ENCODE measurements at places on chromosomes 13 and 19. TPM values are rescaled to one million over a fixed set of nuclear protein-coding genes. Genes with fewer than 3 reads are reported as not detected.

GIPR gene
- 6.1 TPM for total RNA-seq

ZNF841 gene
- 48.0 TPM for total RNA-seq

HSD11B1L gene
- total RNA-seq = 4.8 TPM

IGFLR1 gene
- 124 TPM for total RNA-seq

KCNC3 gene
- total RNA-seq = 1.7 TPM

GRCh38 chr19:10686661-10687517 is 14.3 kb upstream of the QTRT1 start:
- no peak for DNase-seq

DNA sequence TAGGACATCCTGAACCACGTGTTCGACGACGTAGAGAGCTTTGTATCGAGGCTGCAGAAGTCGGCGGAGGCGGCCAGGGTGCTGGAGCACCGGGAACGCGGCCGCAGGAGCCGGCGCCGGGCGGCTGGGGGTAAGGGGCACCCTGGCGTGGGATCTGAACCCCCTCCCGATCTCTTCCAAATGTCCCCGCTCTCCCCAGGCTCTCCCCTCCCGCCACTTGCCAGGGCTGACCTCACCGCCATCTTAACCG is 6.0 kb downstream of the EPS8L1 start:
- DNase-seq = no peak

- DNase-seq = no peak
Observed at GRCh38 chr19:1566392-1567115, 1.6 kb downstream of the MEX3D start.

DNA sequence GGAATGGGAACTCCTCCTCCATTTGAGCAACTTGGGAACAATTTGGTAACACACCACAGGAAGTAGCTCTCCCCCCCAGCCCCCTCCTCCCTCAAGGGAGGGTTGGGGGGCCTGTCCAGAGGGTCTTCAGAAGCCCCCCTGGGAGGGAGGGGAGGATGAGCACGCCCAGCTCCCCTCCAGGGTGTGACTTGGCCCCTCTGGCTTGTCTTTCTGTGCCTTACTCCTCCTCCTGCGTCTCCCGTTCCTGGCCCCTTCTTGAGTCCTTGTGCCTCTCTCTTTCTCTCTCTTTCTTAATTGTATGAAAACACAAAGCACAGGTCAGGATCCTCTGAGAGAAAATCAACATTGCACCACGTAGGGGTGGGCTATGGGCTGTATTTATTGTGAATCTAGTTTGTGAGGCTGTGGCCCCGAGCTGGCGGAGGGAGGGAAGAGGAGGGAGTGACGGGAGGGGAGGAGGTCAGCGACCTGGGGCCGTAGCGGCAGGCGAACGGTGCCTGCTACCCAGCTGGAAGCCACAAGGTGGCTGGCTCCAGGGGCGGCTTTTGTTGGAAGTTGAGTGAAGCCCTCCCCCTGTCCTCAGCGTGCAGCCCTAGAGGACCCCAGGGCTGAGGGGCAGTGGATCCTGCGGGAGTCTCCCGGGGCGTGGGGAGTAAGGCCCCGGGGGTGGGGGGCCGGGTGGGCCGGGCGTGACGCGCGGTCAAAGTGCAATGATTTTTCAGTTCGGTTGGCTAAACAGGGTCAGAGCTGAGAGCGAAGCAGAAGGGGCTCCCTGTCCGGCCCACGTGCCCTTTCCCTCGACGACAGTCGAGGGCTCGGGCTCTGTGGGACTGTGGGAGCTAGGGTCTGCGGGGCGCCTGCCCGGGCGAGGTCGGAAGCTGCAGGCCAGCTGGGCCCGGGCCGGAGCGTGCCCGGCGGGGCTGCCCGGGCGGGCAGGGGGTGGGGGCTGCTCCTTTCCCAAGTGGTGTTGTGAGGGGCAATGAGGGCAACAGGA is 6.4 kb downstream of the LYL1 start:
- no peak for DNase-seq

DNA sequence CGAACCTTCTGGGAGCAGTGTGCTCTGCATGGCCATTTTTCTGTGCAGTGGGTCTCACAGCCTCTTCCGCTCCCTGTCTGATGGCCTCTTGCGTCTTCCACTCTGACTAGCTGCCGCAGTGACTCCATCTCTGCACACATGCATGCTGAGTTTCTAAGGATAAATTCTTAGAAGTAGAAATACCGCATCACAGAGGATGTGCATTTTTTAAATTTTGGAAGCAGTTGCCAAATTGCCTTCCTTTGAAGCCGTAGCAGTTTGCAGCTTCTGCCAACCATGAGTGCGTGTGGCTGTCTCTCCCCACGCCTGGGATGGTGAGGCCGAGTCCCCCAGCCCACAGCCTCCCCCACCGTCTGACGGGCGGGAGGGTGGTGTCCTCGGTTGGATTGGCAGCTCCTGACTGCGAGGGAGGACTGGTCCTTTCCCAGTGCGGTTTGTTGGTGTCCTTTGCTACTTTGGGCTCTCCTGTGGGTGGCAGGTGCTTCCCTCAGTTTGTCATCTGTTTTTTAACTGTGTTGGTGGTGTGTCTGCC is 9.8 kb downstream of the FZR1 start:
- DNase-seq = no peak

GRCh38 chr19:47549261-47549862 is 23.6 kb downstream of the ZNF541 start:
- no peak for DNase-seq

GRCh38 chr19:18286973-18287635 is 5.7 kb upstream of the JUND start:
- no peak for DNase-seq

DNA sequence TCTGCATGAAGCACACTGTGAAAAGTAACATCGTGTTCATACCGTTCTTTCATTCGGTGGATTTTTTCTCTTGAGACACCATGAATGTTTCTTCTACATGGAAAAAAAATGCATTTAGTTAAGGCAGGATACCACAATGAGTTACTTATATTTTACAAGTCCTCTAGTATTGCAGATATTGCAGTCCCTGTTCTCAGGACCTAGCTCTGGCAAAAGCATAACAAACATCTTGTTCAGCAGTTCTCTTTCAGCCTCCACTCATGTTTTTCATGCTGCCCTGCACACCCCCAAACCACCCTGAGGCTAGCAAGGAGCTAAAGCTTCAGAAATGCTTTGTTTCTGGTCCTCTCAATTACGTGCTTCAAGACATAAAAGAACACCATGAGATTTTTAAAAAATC is 24.8 kb downstream of the N4BP2L1 start:
- no peak for DNase-seq

- DNase-seq = no peak
Observed at GRCh38 chr13:78046331-78046730, 127.7 kb upstream of the EDNRB start.

Data from CD4-positive, alpha-beta memory T cell (primary cell).